Stimulated activated CD8-positive, alpha-beta memory T cell treated with anti-CD3 and anti-CD28 coated beads, Interleukin-2, amount 100 ng/mL, for 1 hour (primary cell): ENCODE measurements at places on chromosomes 7 and 10.

DNA sequence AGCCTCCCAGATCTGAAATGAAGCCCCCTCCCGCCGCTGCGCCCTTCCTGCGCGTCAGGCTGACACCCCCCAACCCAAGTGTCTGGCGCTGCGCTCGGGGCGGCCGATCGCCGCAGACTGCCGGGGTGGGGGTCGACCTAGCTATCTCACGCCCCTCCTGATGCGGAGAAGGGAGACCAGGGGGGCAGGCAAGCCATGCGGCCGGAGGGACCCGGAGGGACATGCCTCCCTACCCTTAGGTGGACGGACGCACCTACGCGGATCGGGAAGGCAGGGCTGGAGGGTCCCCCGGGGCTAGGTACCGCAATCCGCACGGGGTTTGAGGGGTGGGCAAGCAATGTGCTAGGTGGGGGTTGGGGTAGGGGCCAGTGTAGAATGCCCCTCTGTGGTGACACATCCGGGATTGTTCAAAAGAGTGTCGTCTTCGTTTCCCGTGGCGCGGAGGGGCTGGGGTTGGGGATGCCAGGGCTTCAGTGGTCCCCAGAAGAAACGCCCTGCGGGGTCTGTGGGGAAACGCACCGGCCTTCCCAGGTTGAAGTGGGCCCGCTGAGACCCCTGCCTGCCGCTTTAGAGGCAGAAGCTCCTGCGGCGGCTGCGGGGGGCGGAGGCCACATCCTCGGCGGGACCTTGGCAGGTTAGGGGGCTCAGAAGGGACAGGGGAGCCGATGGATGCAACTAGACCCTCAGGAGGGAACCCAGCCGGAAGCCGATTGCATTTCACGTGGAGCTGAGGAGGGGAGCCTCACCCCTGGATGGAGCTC is 913 bp downstream of the ADCYAP1R1 start:
- no peak for DNase-seq

DNA sequence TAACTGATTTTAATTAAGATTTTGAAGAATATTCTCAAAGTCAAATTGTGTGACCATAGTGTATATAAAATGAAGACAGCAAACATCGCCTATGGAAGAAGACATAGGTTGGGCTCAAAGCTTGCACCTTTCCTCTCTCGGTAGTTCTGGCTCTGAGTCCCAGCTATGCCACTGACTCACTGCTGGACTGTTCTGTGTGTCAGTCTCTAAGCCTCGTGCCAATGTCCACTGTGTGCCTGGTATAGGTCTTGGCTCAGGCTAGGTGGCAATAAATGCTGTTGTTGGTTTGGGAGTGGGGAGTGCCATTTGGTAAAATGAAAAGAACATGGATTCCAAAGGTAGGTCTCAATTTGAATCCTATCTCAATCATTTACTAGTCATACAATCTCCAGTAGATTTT is 137.5 kb upstream of the RHEB start:
- no peak for DNase-seq

DNA sequence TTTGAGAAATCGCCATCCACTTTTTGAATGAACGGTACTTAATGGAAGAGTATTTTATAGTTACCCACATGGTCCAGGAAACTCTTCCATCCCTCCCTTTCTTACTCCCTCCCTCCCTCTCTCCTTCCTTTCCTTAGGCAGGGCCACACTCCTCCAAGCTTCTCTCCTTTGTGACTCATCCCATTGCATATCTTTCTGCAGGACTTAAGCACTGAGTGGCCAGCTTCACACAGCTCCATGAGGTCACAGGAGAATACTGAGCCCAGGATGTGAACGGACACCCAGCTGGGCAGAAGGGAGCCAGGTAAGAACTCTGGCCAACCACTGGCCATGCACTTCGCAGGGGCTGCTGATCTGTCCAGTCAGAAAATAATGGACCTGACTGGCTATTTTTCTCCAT is 189.7 kb upstream of the ADCY1 start:
- DNase-seq: no peak

GRCh38 chr7:157425761-157426160 is 89.0 kb downstream of the DNAJB6 start:
- no peak for DNase-seq

- DNase-seq: no peak
These were observed 11.3 kb upstream of the MRPS24 start for GRCh38 chr7:43880596-43880995.

GRCh38 chr7:106618480-106618879 is 42.5 kb downstream of the CCDC71L start:
- no peak for DNase-seq

GRCh38 chr7:1237704-1238255 is 5.1 kb downstream of the UNCX start:
- DNase-seq: no peak
